ENCODE measurements at places on chromosomes 5 and 9. TPM values are rescaled to one million over a fixed set of nuclear protein-coding genes. Genes with fewer than 3 reads are reported as not detected.

- no peak for DNase-seq
- H3K4me1 ChIP-seq, result no peaks in the 10 kb centered on the region
- H3K4me3 ChIP-seq, result no peak overlapping the region
- H3K27me3 ChIP-seq, result peaks cover 69% of the 10 kb centered on the region
- H3K36me3 ChIP-seq, result no peaks in the 10 kb centered on the region
- H3K27ac ChIP-seq, result no peak overlapping the region
Observed at GRCh38 chr5:77973253-77973609, 197.1 kb upstream of the TBCA start.

The ADAMTS2 gene
- 18.3 TPM for total RNA-seq

- DNase-seq, result no peak
- H3K36me3 ChIP-seq, result no peaks in the 10 kb centered on the region
- no peak overlapping the region for H3K27ac ChIP-seq
Observed at GRCh38 chr5:8598996-8599395, 730.0 kb downstream of the MTRR start.

GRCh38 chr9:88173378-88173999, 35.2 kb upstream of the SPATA31C2 start:
- peak; percentile 73 for DNase-seq
- H3K27me3 ChIP-seq, result peaks cover 7% of the 10 kb centered on the region
- H3K27ac ChIP-seq, result no peak overlapping the region
- no peaks in the 10 kb centered on the region for H3K4me1 ChIP-seq
- no peak overlapping the region for H3K4me3 ChIP-seq
- H3K36me3 ChIP-seq, result no peaks in the 10 kb centered on the region

GRCh38 chr5:113825176-113825575, 311.7 kb downstream of the YTHDC2 start:
- H3K36me3 ChIP-seq, result no peaks in the 10 kb centered on the region
- no peak overlapping the region for H3K4me3 ChIP-seq
- no peak overlapping the region for H3K27ac ChIP-seq
- no peak for DNase-seq
- no peaks in the 10 kb centered on the region for H3K4me1 ChIP-seq
- no peaks in the 10 kb centered on the region for H3K27me3 ChIP-seq

GRCh38 chr9:68872026-68872501, 141.8 kb downstream of the PRKACG start:
- H3K27me3 ChIP-seq, result no peaks in the 10 kb centered on the region
- H3K4me1 ChIP-seq, result no peaks in the 10 kb centered on the region
- H3K27ac ChIP-seq, result no peak overlapping the region
- no peaks in the 10 kb centered on the region for H3K36me3 ChIP-seq
- H3K4me3 ChIP-seq, result no peak overlapping the region
- DNase-seq, result no peak

- H3K27ac ChIP-seq, result no peak overlapping the region
- H3K4me3 ChIP-seq, result no peak overlapping the region
- DNase-seq, result no peak
Observed at GRCh38 chr9:114216976-114217375, 61.6 kb downstream of the COL27A1 start.

DNA sequence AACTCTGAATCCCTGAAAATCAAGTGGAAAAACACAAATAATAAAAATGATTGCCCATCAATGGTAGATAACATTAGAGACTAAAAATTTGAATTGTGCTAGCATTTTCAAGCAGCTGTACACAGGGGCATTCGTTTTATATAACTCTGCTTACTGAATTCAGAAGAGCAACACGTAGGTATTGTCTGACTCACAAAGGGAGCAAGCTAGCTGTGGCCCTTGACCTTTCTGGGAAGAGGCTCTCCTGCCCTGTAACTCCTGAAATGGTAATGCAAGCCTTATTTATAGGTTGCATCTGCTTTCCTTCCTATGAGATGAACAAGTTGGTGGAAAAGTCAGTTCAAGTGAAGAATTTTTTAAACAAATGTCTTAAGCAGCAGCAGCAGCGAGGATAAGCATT, 218.7 kb upstream of the EFNA5 start:
- no peaks in the 10 kb centered on the region for H3K36me3 ChIP-seq
- peaks cover 2% of the 10 kb centered on the region for H3K4me1 ChIP-seq
- H3K27ac ChIP-seq, result no peak overlapping the region

DNA sequence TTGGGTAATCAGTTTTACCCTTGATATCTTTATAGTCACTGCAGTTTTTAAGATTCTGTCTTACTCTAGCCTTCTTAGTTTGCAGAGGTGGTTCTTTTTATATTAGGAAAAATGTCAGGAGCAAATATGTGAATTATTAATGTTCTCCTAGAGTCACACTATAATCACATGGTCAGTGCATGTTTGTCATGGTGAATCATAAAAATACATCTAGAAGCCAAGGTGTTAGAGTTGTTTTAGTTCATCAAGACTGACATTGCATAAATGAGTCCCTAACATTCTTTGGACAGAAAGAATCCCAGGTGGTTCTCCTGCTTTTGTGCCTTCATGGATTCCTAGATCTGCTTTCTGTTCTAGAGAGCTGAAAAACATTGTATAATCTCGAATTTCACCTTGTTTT, 22.9 kb downstream of the ATG10 start:
- no peaks in the 10 kb centered on the region for H3K4me1 ChIP-seq
- H3K27me3 ChIP-seq, result no peaks in the 10 kb centered on the region
- peaks cover 7% of the 10 kb centered on the region for H3K36me3 ChIP-seq
- peak; percentile 17 for DNase-seq
- no peak overlapping the region for H3K4me3 ChIP-seq
- H3K27ac ChIP-seq, result no peak overlapping the region

DNA sequence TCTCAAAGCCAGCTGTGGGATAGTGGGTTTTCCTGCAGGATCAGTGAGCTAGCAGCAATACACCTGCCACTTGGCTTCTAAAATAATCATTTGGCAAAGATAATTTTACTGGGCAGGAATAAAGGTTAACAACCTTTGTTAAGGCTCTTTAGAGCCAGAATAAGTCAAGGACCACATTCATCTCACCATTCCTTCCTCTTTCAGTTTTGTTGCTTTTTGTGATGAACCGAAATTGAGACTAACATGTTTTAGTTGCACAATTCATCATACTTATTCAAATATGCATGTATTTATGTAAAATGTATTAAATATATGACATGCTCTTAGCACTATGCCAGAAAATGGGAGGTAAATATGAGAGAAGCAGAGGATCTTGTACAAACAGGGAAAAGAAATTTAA, 824.4 kb upstream of the TYRP1 start:
- H3K36me3 ChIP-seq, result no peaks in the 10 kb centered on the region
- no peaks in the 10 kb centered on the region for H3K27me3 ChIP-seq
- DNase-seq, result no peak
- no peak overlapping the region for H3K4me3 ChIP-seq
- H3K4me1 ChIP-seq, result no peaks in the 10 kb centered on the region
- no peak overlapping the region for H3K27ac ChIP-seq

DNA sequence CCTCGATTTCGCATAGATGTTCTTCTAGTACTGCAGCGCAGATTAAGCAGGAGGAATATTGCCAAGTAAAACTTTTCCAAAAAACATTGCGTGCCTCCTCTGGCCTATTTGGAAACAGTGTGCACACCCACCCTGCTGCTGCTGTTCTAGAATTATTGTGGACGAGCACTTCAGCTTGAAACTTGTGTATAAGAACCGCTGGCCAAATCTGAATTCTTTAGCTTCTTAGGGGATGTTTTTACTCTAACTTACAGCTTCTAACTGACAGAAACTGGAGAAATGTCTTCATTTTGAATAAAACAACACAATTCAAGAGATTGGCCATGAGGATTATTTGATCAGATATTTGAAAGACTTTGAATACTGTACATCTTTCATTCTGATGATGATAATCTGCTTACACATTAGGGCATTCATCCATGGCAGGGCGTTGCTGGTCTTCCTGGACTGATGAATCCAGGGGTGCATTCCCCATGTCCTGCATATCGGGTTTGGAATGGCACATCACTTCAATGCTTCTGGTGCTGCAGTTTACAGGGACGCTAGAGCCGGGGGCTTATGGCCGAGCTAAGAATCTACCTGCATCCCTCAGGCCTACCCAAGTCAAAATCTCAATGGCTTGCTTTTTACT, 6.5 kb downstream of the ADAMTS16 start:
- no peaks in the 10 kb centered on the region for H3K4me1 ChIP-seq
- H3K27me3 ChIP-seq, result no peaks in the 10 kb centered on the region
- no peak for DNase-seq
- H3K4me3 ChIP-seq, result no peak overlapping the region
- no peak overlapping the region for H3K27ac ChIP-seq

DNA sequence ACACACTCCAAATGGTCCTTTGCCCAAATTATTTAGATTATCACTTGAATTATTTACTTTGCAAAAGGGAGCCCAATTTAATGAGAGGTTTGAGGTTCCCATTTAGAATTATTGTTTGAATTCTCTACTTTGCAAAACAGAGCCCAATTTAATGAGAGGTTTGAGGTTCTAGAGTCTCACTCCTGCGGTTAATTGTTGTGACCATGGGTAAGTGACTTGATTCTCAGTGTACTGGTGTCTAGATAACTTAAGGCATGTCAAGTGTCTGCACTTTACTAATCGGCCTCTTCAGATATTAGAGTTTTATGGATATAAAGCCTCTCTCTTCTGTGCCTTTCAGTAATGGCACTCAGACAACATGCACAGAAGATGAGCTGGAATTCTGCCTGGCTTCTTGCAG, 67.5 kb downstream of the YIPF5 start:
- H3K4me1 ChIP-seq, result peaks cover 3% of the 10 kb centered on the region
- DNase-seq, result no peak
- H3K36me3 ChIP-seq, result no peaks in the 10 kb centered on the region
- H3K27me3 ChIP-seq, result no peaks in the 10 kb centered on the region
- H3K27ac ChIP-seq, result no peak overlapping the region

The COL27A1 gene
- total RNA-seq, result 2.2 TPM

- H3K27ac ChIP-seq, result no peak overlapping the region
- no peak for DNase-seq
- no peak overlapping the region for H3K4me3 ChIP-seq
- H3K4me1 ChIP-seq, result peaks cover 1% of the 10 kb centered on the region
Observed at GRCh38 chr9:97561501-97561900, 60.0 kb downstream of the TMOD1 start.

The ADAMTS13 gene
- total RNA-seq, result under 0.01 TPM

GRCh38 chr5:27511061-27511460, 472.7 kb upstream of the CDH9 start:
- no peaks in the 10 kb centered on the region for H3K36me3 ChIP-seq
- no peaks in the 10 kb centered on the region for H3K4me1 ChIP-seq
- H3K27ac ChIP-seq, result no peak overlapping the region
- H3K27me3 ChIP-seq, result no peaks in the 10 kb centered on the region
- DNase-seq, result no peak

DNA sequence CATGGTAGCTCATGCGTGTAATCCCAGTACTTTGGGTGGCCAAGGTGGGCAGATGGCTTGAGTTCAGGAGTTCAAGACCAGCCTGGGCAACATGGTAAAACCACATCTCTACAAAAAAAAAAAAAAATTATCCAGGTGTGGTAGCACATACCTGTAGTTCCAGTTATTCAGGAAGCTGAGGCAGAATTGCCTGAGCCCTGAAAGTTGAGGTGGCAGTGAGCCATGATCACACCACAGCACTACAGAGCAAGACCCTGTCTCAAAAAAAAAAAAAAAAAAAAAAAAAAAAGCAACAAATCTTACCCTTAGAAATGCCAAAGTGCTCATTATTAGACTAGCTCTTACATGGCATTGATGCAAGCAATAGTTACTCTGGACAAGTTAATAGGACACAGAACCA, 724.9 kb downstream of the MAT2B start:
- H3K4me3 ChIP-seq, result no peak overlapping the region
- no peaks in the 10 kb centered on the region for H3K27me3 ChIP-seq
- no peaks in the 10 kb centered on the region for H3K36me3 ChIP-seq

DNA sequence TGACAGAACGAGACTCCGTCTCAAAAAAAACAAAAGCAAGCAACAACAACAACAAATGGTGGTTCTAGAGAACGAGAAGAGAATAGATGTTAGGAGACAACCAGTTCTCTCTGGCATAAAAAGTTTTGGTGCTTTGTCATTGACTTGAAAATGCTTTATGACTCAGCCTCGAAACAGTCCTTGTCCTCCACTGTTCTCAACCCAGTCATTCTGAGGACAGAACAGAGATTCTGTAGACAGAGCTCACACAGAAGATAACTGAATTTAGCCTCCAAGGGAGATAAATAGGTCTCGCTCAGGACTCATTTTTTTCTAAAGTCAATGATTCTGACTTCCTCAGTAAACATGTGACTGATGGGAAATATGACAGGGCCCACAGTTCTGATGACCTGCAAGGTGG, 76.0 kb upstream of the FSTL4 start:
- H3K27me3 ChIP-seq, result peaks cover 2% of the 10 kb centered on the region
- H3K4me3 ChIP-seq, result no peak overlapping the region
- no peaks in the 10 kb centered on the region for H3K4me1 ChIP-seq
- H3K27ac ChIP-seq, result no peak overlapping the region
- no peak for DNase-seq
- no peaks in the 10 kb centered on the region for H3K36me3 ChIP-seq

DNA sequence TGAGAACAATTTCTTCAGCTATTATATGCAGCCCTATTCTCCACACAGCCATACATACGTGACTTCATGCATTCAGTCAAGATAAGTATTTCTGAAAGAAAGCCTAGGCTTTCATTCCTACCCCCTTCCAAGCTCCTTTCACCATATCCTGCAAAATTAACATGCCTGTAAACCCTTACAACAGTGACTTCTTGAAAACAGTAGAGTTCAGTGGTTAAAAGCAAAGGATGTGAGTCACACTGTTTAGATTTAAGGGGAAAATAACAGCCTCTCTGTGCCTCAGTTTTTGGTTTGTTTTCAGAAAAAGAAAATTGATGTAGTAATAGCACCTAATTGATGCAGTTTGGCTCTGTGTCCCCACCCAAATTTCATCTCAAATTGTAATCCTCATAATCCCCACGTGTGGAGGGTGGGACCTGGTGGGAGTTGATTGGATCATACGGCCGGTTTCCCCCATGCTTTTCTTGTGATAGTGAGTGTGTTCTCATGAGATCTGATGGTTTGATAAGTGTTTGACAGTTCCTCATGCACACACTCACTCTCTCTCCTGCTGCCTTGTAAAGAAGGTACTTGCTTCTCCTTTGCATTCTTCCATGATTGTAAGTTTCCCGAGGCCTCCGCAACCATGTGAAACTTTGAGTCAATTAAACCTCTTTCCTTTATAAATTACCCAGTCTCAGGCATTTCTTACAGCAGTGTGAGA, 264.8 kb downstream of the CETN3 start:
- no peaks in the 10 kb centered on the region for H3K4me1 ChIP-seq
- no peak for DNase-seq
- no peaks in the 10 kb centered on the region for H3K27me3 ChIP-seq
- H3K4me3 ChIP-seq, result no peak overlapping the region
